ENCODE measurements at places on chromosomes 5 and 9.
A peak's percentile ranks its signal among the peaks of the same experiment; 100 is the strongest.

DNA sequence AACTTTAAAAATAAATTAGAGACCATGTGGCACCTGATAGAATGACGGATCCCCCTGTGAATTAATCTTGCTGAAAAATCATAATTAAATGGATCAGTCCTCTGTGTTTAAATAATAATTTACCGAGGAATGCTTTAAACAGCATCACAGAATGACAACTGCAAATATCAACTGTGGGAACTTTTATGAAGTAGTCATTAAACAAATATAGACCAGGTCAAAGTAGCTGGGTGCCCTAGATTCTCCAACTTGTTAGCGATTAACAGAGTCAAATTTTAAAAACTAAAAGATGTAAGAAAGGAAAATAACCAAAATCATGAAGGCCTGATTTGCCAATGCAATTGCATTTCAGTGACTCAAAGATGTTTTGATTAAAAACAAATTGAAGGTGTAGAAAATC is 933.4 kb downstream of the PTPRD start:
- no peak for DNase-seq

DNA sequence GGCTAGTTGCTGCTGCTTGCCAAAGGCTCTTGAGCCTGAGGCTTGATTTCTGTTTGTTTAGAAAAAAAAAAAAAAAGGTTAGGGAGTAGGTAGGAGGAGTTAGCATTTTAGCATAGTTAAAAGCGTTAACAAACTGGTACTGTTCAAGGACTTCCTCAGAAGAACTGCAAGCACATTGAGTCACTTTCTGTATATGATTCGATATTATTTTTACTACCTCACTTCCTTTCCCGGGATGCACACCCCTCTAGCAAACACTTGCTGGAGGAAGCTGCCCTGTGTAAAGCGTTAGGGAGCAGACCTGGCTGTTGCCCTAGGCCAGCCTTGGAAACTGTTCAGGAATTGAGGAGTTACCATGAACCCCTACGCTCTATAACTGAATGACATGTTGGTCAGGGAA is 15.7 kb upstream of the CEP120 start:
- no peak for DNase-seq

GRCh38 chr5:133847886-133848285 is 120.5 kb downstream of the C5orf15 start:
- no peak for DNase-seq

DNA sequence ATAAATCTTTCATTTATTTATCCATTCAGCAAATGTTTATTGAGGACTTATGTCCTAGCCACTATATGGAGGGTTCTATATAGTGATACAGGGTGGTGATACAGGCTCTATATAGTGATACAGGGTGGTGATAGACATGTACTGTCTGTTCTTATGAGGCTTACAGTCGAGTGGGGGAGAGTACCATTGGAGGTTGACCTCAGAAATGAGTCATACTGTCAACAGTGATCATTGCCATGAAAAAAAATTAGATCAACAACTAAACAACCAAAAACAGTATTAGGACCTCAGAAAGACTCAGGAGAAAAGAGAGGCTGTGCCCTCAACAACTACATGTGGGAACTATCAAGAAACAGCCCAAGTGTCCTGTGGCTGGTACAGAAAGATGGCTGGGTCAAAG is 22.0 kb downstream of the PAPPA start:
- no peak for DNase-seq

- no peak for DNase-seq
These were observed 359.0 kb downstream of the SLIT3 start for GRCh38 chr5:168941901-168942300.

- DNase-seq = no peak
These were observed 10.3 kb downstream of the IDNK start for GRCh38 chr9:83633255-83633654.

DNA sequence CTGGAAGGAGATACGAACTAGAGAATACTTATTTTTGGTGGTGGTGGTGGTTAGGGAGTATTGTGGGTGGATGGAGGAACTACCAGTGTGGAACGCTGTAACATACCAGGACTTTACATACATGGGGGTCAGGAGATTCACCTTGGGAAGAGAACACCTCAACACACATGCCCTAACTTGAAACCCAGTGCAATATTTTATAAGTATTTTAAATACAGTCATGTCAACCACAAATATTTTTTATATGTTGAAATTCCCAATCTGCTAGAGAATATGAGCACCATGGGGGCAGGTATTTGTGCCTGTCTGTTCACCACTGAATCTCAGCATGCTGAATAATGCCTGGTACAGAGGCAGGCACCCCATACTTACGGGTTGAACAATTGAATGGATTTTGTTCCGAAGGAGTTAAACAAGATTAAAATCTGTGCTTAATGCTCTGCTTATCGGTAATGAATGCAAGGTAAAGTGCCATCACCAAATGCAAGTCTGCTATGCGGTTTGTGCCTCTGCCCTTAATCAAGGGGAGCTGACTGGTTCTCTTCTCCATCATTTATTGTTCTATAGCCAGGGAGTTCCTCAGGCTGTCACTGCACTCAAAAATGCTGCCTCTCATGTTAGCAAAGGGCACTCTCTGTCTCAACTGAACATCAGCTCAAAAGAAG is 65.3 kb downstream of the RASEF start:
- no peak for DNase-seq

DNA sequence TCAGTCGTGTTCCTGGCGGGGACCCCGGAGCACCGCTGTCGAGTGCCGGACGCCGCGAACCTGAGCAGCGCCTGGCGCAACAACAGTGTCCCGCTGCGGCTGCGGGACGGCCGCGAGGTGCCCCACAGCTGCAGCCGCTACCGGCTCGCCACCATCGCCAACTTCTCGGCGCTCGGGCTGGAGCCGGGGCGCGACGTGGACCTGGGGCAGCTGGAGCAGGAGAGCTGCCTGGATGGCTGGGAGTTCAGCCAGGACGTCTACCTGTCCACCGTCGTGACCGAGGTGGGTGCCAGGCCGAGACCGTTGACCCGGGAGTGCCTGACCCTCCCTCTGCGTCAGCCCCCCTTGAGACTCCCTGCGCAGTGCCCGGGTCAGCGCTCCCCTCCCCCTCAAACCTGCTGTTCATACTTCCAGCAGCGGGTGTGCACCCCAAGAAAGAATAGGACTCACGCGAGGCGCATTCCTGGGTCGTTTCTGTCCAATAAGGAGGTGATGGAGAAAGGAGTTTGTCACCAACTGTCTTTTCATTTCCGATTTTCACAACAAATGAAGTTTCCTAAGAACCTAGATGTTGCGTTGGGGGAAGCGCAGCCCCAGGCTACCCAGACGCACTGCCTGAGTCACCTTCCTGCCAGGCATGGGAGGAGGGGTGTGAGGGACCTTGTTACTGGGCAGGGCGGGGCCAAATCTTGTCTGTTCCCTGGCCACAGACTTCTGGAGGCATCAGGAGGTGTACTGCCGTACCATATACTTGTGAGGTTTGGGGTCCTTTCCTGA is 722 bp downstream of the SLC22A4 start:
- peak; percentile 15 for DNase-seq

GRCh38 chr5:1819458-1819857 is 18.3 kb downstream of the NDUFS6 start:
- no peak for DNase-seq

- no peak for DNase-seq
These were observed 40.9 kb downstream of the FAF2 start for GRCh38 chr5:176489077-176489476.

GRCh38 chr9:133135146-133135745 is 14.2 kb upstream of the RALGDS start:
- no peak for DNase-seq

DNA sequence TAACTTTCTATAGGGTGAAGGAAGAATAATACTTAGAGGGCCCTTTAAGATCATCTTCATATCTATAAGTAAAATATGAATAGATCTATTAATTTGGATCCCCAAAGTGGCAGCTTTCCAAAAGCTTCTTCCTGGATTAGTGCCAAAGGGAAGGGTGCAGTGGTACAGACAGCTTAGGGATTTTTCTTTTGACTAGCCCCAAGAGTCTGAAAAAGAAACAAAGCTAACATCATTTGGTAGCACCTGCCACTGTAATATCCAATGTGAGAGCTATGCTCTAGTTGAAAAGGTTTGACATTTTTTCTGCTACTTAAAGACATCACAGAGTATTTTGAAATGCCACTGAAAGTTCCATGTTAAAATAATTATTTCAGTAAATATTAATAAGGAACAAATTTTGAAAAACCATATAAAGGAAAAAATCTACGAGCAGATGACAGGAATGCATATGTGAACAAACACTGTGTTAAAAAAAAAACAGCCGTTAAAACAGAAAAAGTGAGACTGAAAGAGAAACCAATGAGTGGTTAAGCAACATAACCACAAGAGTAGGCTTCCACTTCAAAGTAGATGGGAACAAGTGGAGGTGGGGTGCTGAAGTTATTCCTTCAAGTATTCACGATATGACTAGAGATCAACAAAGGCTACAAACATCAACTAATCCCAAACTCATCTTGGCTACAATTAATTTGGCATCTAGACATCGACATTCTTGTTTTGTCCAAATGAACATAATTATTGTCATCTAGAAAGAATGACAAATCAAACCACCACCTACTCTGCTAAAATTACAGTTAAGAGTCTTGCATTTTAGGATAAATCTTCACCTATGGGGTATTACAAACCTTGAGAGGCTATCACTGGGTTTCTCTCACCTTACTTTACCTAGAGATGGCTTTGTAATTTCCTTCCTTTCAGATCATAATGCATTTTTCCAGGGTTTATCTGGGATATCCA is 137.5 kb downstream of the CPLANE1 start:
- no peak for DNase-seq

DNA sequence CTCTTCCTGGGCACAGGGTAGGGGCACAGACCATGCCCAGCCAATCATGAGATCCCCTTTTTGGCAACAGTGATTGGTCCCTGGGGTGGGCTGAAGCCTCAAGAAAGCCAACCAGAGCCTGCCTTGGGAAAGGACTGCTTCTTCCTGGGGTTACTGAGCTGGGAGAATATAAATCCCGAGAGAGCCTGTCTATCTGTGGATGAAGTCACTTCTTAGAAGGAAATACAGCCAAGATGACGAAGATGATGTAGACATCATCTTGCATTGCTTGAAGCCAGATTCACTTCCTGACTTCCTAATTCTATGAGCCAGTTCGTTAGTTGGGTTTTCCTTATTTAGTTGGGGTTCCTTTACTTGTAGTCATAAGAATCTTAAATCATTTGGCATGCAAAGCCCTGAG is 50.1 kb upstream of the PWWP2A start:
- no peak for DNase-seq

DNA sequence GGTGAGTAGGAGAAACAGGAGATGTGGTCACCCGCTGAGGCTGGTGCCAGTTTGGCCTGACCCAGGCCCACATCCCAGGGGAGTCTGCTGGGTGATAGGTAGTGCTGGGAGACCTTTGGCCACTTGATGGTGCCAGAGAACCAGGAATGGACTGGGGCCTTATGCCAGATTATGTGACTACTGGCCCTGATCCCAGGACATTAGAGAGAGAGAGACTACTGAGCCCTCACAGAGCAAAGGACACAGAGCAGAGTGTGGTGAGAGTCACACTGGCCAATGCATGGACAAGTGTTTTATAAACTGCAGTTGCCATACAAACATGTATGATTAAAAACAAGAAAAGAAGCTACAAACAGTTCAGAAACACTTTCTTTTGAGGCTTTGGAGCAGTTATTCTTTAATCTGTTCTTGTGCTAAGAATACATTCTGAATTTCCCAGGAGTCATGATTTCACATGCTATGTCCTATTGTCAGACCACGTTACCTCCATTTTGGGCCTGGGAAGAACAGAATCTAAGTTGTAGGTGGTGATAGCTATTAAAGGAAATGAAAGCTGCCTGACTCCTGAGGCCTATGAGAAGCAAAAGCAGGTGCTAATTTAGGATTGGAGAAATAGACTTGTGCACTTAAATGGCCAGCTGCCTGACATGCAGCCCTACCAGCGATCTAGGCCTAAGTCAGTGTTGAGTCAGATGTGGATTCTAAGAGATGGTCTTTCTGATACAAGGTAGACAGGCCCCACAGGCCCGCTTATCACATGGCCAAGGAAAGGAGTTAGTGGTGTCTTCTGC is 32.6 kb upstream of the TMOD1 start:
- DNase-seq = peak; percentile 55

DNA sequence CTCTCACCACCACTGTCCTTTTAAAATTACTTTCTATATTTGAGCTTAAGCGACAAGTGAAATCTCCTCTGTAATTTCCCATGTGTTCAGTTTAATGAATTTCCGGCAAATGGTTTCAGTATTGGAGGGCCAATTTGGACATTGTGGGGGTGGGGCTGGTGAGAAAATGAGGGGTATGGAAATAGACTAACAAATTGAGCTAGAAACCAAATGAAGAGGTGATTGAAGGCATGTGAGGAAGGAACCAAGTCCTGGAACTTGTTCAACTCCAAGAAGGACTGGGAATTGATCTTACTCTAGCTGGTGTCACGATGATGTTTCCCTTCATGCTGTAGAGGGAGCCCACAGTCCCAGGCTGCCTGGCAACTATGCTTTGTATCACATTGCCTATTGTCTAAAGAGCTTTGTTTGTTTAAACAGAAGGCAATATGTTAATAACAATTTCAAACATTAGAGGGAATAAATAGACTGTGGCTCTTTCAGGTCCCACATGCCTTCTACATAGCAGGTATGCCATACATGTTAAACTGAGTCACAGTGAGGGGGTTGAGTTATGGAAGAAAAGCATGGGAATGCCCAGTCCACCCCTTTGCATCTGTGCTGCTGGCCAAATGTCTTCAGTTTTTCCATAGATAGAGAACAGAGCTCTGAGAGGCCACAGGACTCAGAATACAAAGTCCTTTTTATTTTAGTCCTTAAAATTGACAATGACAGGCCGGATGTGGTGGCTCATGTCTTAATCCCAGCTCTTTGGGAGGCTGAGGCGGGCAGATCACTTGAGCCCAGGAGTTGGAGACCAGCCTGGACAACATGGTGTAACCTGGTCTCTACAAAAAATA is 25.0 kb upstream of the MATR3 start:
- no peak for DNase-seq

DNA sequence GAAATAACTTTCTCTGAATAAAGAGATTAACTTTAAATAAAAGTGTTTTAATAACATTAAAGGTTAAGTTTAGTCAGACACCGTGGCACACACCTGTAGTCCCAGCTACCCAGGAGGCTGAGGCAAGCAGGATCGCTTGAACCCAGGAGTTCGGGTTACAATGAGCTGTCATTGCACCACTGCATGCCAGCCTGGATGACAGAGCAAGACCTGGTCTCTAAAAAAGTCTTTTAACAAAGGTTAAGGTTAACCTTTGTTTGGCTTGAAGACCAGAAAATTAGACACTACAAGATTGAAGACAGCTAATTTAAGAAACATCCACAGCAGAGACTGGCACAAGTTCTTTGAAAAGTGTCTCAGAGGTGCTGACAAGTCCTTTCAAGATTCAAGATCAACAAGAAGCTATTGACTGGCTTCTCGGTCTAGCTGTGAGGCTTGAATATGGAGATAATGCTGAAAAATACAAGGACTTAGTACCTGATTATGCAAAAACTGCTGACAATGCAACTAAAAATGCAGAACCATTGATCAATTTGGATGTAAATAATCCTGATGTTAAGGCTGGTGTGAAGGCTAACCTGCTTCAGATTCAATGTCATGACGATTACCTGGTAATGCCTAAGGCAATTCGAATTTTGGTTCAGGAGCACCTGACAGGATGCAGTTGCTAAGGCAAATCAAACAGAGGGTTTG is 48.8 kb downstream of the FAM81B start:
- DNase-seq = no peak
